Activated effector memory CD4-positive, alpha-beta T cell treated with Interleukin-2 at 50 U/mL for 16 hours (primary cell): ENCODE measurements at places on chromosomes 11 and 22.

DNA sequence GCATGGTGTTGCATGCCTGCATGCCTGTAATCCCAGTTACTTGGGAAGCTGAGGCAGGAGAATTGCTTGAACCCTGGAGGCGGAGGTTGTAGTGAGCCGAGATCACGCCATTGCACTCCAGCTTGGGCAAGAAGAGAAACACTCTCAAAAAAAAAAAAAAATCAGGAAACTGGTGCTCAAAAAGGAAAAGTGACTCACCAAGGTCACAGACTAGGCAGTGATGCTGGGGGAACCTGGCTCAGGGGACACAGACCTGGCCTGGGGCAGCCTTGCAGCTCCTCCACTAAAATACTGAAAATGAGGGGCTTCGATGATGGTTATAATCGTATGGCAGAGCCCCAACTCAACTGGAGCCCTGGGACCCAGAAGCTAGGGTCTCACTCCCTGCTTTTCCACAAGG is 8.1 kb upstream of the SLC35E4 start:
- DNase-seq, result no peak

DNA sequence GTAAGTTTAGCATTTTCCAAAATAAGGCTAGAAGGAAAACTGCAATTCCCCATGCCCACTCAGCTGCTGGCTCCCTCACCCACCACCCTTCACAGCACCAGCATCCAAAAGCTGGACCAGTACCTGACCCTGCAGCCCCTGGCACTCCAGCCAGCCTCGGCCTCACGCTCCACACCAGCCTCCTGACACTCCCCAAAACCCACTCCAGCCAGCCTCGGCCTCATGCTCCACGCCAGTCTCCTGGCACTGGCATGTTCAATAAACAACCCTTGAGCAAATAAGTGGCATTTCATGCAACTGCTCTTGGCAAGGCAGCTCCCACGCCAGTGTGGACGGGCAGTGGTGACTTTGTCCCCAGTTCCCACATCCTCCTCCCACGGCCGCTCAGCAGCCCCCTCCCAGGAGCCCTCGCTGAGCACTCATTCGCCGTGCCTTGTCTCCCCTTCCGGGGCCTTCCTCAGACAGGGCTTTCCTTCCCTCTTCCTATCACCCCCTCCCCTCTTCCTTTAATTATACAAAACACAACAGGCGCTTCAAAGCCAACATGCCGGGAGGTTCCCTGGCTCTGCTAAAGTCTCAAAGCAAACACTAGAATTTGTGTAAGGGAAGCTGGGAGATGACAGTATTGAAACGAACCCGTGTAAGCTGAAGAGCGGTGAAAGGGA is 6.8 kb downstream of the TOLLIP start:
- no peak for DNase-seq

- no peak for DNase-seq
Observed at GRCh38 chr11:17697175-17697949, 22.0 kb upstream of the MYOD1 start.

DNA sequence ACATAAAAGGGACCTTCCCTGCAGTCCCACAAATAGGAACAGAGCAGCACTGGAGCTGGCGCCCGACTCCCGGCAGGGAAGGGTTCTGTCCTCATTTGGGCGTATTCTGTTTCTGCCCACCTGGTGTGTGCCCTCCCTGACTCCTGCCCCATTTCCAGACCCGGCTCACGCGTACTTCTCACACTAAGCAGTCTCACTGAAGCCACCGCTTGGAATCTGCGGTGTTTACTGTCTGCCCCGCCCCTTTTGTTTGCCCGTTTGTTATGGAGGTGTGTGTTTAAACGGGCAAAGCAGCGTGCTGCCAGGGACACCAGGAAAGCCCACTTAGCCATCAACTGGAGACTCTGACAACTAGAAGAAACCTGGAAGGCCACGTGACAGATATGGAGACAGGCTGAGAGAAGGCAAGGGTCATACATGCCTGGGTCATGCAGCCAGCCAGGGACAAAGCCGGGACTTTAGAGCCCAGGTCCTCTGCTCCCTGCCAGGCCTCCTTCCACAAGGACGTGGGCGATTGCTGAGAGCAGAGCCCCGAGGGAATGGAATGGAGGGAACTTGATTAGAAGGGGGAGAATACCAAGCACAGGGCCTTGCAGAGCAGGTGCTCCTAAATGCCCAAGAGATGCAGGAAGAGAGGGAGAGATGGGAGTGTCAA is 8.7 kb upstream of the EFCAB6 start:
- DNase-seq, result no peak

DNA sequence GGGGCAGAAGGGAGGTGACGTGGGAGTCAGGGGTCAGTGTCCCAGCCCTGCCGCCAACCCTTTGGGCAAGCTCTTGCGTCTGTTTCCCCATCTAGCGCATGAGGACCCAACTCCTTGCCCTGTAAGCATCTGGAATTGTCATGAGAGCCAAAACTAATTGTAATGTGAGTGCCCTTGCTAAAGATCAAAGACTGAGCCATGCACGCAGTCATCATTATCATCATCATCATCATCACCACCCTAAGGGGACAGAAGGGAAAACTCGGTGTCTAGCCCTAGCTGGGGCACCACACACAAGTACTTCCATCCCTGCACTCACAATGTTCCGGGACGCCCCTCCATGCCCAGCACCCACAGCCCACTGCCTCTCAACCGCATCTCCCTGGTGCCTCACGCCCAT is 2.5 kb downstream of the LIF start:
- no peak for DNase-seq

DNA sequence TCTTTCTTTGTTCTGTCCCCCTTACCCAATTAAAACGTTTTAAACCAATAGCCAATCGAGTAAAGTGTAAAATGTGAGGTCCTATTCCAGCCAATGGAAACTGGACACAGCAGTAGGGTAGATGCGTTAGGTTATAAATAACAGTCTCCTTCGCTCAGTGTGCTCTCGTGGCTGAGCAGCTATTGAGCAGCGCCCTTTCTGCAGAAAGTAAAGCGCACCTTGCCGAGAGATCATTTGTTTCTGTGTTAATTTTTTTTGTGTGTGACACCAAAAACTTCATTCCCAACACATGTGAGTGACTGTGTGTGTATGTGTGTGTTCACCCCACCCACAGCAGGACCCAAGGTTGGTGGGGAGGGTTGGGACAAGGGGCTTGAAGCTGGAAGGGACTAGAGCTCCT is 7.2 kb upstream of the TTLL1 start:
- DNase-seq, result no peak
